K562 (cell line): ENCODE measurements at places on chromosomes 2 and 18. TPM values are rescaled to one million over a fixed set of nuclear protein-coding genes. Genes with fewer than 3 reads are reported as not detected.

DNA sequence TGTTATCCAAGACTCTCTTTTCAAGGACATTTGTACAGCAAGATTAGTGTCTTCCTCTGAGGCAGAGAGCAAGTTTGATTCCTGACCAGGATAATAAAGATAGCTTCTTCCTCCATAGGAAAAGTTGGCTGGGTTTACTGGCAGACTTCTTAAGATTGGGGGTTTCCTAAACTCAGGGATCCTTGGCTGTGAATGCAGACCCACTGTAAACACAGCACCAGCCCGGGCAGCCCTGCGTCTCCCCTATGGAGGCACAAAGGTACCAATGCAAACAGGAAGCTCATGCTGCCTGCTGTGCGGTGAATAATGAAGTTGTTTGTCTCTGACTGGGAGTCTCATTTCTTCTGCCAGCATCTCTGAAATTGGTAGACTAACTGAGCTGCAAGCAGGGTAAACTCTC lies 96.2 kb upstream of the ARHGAP28 start:
- DNase-seq: no peak
- H3K36me3 ChIP-seq: no peaks in the 10 kb centered on the region
- no peaks in the 10 kb centered on the region for H3K27me3 ChIP-seq
- no peak overlapping the region for H3K27ac ChIP-seq
- H3K4me1 ChIP-seq: no peaks in the 10 kb centered on the region

DNA sequence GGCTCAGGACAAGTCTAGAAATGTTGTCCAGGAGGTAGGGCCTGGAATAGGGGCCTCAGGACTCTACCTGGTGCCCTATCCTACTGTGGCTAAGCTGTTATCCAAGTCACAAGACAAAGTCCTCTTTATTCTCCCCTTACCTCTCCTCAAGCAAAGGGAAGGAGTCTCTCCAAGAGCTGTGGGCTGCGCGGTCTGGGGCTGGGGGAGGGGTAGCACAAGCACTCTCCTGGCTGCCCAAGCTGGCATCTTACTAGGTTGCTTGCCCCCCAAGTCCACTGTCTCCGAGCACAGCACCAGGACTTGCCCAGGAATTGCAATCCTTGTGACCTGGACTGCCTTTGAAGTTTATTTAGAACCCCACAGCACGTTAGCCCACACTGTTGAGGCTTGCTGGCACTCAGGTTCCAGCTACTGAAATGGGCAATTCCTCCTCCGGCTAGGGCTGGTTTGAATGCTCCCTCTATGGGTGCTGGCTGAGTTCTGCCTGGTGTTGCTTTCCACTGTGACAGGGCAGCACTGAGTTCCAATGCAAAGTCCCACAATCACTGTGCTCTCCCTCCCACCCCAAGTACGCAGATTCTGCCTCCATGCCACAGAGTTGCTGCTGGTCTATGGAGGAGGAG lies 18.5 kb downstream of the DHRS9 start:
- no peak for DNase-seq
- no peaks in the 10 kb centered on the region for H3K36me3 ChIP-seq
- no peaks in the 10 kb centered on the region for H3K27me3 ChIP-seq
- H3K4me1 ChIP-seq: no peaks in the 10 kb centered on the region
- H3K27ac ChIP-seq: no peak overlapping the region

DNA sequence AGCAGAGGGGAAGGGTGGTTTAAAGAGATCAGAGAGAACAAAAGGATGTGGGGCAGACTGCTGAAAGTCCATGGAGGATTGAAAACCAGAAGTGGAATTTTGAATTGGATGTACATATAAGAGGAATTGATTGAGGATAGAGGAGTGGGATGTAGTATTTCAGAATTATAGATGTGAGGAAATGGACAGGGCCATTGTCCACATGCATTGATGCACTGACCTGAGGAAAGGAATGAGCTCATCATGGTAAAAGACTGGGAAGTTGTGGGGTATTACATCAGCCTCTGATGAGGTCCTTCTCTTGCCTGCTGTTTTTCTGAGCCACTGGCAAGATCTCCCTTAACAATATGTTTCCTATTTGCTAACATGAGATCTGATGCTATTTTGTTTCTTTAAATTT lies 365.7 kb upstream of the FANCL start:
- H3K27me3 ChIP-seq: no peaks in the 10 kb centered on the region
- H3K4me3 ChIP-seq: no peak overlapping the region
- DNase-seq: no peak
- no peak overlapping the region for H3K27ac ChIP-seq

DNA sequence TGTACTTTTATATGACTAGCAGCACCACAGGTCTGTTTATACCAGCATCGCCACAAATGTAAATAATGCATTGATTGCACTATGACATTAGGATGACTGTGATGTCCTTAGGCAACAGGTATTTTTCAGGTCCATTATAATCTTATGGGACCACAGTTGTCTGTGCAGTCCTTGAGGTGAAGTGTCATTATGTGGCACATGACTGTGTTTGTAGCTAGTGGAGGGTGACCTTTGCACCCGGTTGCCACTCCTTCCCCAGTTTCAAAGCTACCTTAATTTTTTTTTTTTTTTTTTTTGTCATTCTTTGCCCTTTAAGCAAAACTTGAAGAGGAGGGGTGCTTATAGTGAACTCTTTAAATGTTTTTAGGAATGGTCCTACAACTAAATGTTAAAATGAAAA lies 386.4 kb downstream of the THSD7B start:
- no peak overlapping the region for H3K4me3 ChIP-seq
- no peaks in the 10 kb centered on the region for H3K27me3 ChIP-seq
- H3K4me1 ChIP-seq: no peaks in the 10 kb centered on the region
- DNase-seq: no peak
- no peak overlapping the region for H3K27ac ChIP-seq
- no peaks in the 10 kb centered on the region for H3K36me3 ChIP-seq

The COQ10B gene
- polyA plus RNA-seq: 7.1 and 9.3 TPM in 2 replicates

The G6PC2 gene
- polyA plus RNA-seq: not detected in 2 replicates

The TEKT4 gene
- polyA plus RNA-seq: not detected in 2 replicates

The IL18RAP gene
- 5.8 and 7.0 TPM in 2 replicates for polyA plus RNA-seq
